ENCODE measurements at places on chromosomes 16 and 17.

DNA sequence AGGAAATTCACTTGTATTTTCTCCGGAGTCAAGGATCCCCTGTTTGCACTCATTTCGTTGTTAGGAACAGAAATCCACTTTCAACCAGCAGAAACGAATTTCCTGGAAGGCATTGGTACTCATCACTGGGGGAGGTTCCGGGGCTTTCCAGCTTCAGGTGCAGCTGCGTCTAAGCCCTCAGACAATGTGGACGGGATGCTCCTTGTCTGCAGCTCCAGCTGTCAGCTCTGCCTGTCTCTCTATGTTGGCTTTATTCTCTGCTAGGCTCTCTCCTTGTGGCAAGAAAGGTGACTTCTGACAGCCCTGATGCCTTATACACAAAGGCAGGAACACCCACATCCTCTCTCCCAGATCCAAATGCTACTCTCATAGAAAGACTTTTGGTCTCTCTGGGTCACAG, 183.9 kb upstream of the HSBP1 start:
- no peak for DNase-seq

- peak; percentile 85 for DNase-seq
Measured at GRCh38 chr16:88907768-88908167, 41.3 kb upstream of the PABPN1L start.

- no peak for DNase-seq
Measured at GRCh38 chr17:3543453-3543852, 14.2 kb downstream of the TRPV3 start.

DNA sequence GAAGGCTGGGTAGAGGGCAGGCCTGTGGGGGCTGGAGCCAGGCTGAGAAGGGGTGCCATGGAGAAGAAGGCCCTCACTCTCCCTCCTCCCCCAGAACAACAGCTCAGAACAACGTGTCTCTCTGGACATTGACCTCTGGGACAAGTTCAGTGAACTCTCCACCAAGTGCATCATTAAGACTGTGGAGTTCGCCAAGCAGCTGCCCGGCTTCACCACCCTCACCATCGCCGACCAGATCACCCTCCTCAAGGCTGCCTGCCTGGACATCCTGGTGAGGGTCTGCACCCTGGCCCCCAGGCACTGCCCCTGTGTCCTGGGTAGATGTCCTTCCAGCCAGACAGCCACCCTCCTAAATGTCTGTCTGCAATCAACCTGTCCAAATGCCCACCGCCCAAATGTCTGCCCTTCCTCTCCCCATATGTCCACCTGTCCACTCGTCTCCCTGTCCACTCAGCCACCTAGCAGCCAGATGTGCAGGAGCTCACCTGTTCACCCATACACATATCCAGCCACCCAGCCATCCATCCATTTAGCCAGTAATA, 12.2 kb downstream of the GJD3 start:
- DNase-seq = no peak

DNA sequence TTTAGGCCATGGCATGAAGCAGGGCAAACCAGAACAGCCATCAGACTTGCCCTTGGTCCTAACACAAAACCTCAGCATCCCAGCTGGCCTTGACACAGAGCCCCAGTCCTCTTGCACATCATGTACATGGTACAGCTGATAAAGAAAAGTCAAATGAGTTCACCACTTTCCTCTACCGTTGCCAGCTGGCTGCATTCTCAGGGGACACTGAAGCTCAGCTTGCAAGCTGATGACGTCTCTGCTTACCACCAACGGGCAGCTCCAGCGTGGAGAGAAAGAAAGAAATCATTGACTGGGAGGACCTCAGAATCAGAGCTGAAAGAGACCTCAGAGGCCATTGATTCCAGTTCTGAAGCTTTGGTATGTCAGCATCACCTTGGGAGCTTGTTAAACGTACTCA, 80.7 kb upstream of the CES5A start:
- no peak for DNase-seq

DNA sequence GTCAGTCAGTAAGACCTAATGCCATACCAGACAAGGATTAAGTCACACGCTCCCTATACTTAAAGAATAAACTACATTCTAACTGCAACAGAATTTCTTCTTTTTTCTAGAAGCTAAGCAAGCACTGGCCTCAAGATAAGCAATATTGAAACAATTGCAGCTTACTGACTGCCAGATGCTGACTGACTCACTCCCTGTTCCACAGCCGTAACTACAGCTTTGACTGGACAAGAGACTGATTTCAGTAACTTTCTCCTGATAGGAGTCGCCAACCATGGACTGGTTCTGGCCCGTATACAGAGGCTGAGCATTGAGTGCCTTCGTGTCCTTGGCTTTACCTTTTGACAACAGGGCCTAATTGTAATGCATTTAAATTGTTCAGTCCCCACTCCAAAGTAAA, 67.9 kb downstream of the TRIM37 start:
- DNase-seq = no peak

DNA sequence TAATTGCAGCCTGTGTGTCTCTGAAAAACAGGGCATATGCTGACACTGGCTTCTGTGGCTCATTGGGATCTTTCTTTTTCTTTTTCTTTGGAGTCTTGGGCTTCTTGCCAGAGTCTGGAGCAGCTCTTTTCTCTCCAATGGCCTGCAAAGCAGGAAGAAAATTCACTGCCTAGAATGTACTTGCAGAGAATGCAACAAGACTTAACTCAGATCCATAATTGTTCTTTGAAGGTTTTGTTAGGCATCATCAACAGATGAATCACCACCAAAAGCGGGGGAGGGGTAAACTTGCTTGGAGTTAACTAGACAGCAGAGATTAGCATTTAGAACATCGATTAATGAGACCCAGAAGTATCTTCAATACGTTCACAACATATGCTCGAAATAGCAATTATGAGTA, 100.9 kb downstream of the TOX3 start:
- DNase-seq = no peak

GRCh38 chr16:67198238-67198734, 645 bp upstream of the ELMO3 start:
- peak; percentile 79 for DNase-seq

DNA sequence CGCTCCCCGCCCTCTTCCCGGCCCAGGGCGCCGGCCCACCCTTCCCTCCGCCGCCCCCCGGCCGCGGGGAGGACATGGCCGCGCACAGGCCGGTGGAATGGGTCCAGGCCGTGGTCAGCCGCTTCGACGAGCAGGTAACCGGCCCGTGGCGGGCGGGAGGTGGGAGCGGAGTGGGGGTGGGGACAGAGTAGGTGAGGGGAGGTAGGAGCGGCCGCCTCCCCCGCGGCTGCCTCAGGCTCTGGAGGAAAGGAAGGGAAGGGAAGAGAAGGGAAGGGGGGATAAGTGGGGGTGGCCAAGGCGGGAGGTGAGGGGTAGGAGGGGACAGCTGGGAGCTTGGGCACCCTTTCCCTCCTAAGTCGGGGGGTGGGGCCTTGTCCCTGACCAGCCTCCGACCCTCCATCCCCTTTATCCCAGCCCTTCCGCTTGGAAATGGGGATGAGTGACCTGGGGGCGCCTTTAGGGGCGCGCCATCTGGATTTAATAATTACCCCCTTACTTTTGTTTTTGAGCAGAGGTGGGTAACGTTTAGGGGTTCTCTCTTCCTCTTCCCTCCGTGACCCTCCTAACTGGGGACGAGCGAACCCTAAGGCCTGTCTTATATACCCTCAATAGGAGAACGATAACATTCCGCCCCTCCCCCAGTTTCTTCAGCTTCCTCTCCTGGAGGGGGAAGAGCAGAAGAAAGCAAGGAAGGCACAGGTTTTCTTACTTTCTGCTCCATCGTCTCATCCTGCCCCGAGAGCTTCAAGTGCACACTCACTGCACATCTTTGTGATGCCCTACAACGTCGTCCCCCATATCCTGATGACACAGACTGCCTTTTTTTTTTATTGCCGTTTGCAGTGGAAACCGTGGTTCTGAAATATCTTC, 694 bp downstream of the NF1 start:
- peak; percentile 62 for DNase-seq

DNA sequence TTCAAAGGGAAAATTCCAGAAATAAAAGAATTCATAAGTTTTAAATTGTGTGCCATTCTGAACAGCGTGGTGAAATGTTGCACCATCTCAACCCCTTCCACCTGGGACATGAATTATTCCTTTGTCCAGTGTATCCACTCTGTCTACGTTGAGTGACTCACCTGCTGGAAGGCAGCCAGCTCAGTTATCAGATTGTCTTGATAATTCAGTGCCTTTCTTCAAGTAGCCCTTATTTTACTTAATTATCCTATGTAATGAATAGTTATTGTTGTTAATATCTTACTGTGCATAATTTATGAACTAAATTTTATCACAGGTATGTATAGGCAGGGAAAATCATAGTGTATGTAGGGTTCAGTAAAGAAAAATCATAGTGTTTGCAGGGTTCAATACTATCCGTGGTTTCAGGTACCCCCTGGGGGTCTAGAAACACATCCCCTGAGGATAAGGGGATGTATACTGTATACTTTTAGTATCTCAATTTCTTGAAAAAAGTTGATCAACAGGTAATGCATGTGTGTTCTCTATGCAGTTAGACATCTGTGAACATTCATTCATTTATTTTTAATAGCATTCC, 7.7 kb upstream of the PCTP start:
- DNase-seq = peak; percentile 92

DNA sequence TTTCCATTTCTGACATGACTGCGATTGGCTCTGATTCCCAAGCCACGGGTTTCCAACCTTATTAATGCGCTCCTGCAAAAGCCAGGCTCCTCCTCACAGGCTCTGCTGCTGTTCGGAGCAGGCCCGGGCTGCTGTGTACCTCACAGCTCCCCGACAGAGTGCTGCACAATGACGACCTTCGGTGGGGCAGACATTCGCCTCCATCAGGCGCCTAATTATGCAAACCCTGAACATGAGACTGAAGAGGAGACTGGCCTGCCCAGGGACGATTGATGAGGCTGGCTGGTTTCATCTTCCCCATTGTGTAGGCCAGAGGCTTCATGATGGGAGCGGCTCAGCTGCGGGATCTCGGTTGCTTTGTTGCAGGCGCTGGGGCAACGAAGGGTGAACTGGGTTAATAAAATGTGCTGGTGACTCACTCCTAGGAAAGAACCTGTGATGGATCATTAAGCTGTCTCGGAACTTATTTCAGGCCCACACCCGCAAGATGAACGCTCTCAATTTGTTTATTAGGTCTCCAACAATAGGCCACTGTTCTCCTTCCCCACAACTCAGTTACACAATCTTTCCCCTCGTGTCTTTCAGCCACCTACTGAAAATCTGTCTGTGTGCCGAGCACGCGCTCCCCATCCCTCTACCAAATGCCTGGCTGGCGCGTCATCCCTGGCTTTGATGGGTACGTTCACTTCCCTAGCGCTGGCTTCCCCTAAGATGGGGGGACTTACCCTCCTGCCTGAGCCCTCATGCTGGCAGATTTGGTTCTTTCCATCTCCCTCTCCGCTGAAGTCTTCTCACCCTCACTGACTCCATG, 27.2 kb upstream of the TOB1 start:
- DNase-seq = no peak

DNA sequence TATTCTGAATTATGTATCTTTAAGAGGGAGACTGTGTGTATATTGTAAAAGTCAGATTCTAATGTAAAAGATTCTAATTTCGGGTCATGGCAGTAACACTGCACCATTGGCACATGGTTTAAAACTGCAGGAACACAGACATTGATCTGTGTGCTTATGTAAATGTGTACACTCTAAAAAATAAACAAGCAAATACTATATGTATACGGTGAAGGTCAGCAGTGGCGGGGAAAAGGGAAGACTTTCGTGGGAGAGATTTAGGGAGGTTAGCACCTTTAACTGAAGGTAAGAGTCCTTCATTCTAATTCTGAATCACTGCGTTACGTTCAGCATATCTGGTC, 157.8 kb upstream of the FAM20A start:
- DNase-seq = no peak

- DNase-seq = no peak
Measured at GRCh38 chr16:48608871-48609651, 919 bp downstream of the N4BP1 start.

DNA sequence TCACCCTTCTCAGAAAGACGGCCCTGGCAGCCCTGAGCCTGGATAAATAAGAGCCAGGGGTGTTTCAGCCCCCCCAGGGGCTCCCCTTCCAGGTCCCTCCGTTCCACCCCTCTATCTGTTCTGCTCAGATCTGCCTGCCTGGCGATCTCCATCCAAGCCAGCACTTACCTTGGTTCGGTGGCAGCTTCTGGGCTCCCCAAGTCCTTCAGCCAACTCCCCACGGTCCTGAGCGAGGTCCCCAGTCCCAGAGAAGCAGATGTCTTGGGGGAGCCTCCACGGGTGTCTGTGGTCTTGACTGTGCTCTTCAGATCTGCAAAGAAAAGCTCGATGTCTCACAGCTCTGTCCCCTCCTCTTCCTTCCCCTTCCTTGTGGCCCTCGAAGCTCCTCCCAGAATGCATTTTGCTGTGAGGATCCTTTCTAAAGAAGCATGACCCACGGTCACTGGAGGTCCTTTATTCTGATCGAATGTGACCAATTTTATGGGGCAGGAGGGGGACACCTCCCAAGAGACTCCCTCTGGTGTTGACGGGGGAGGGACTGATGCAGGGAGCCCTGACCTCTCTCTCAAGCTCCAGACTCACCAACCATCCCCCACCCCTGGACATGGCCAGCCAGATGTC, at the start of gene PIK3R6:
PIK3R6 (minus strand) TSS at position 314 of the 621 bp plus-strand sequence. CDS start 17,880 bp downstream, outside the sequence.
- DNase-seq = no peak

Data from RWPE2 (cell line).